G401 (cell line): ENCODE measurements at places on chromosomes 7 and 10.

DNA sequence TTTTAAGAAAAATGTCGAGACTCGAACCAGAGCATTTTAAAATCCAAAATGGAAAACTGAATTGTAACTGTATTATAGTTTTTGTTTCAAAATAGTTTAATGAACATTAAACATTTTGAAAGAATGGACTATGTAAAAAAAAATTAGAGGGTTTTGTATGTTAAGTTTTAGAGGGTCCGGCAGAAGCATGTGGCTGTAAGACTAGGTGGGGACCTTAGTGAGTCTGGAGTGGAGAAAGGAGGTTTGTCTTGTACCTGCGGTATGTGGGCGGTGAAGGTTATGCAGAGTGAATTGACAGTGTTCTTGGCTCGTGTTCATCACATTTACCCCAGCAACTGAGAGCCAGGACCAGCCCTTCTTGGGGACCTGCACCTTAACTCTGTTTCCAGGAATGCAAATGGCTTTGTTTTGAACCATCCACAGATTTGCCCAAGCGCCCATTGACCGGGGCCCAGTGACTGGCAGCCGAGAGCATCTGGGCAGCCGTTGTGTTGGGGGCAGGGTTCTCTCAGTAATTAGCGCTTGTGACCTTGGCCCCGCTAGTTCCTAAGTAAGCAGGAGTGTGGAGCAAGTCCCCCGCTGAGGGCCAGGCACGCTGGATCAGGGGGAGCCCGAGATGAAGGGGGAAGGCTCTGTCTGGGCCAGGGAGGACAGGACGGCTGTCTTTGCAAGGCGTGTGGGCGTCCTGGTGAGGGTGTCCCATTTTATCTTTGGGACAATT is 1.4 kb upstream of the KLF6 start:
- peak; percentile 62 for DNase-seq

- peak; percentile 40 for DNase-seq
These were observed 1.5 kb downstream of the HDAC9 start for GRCh38 chr7:18497082-18497481.

GRCh38 chr10:44911081-44911540 is at the start of gene TMEM72:
Gene TMEM72 (plus strand): TSS chr10:44911337. CDS start chr10:44911513, 176 bp downstream.
- no peak for DNase-seq

GRCh38 chr10:77197544-77197943 is 440.1 kb downstream of the KCNMA1 start:
- no peak for DNase-seq
